Progenitor cell of endocrine pancreas (in vitro differentiated cells): ENCODE measurements at places on chromosomes 4 and X. TPM values are rescaled to one million over a fixed set of nuclear protein-coding genes. Genes with fewer than 3 reads are reported as not detected.
A peak's percentile ranks its signal among the peaks of the same experiment; 100 is the strongest.

The SULT1B1 gene
- total RNA-seq: 0.46 and 0.82 TPM in 2 replicates

- no peak overlapping the region for H3K4me3 ChIP-seq
- peaks cover 5% of the 10 kb centered on the region for H3K4me1 ChIP-seq
- no peaks in the 10 kb centered on the region for H3K36me3 ChIP-seq
- DNase-seq: no peak
Observed at GRCh38 chr4:74734995-74735394, 59.3 kb downstream of the BTC start.

- no peaks in the 10 kb centered on the region for H3K36me3 ChIP-seq
- DNase-seq: no peak
- H3K27me3 ChIP-seq: peaks cover 6% of the 10 kb centered on the region
- peaks cover 7% of the 10 kb centered on the region for H3K4me1 ChIP-seq
- H3K27ac ChIP-seq: no peak overlapping the region
- H3K4me3 ChIP-seq: no peak overlapping the region
Observed at GRCh38 chr4:108359986-108360681, 191.4 kb upstream of the LEF1 start.

The UGT2B17 gene
- total RNA-seq: not detected in 2 replicates

The MAGEA9B gene
- not detected in 2 replicates for total RNA-seq

The SASH3 gene
- not detected in 2 replicates for total RNA-seq

DNA sequence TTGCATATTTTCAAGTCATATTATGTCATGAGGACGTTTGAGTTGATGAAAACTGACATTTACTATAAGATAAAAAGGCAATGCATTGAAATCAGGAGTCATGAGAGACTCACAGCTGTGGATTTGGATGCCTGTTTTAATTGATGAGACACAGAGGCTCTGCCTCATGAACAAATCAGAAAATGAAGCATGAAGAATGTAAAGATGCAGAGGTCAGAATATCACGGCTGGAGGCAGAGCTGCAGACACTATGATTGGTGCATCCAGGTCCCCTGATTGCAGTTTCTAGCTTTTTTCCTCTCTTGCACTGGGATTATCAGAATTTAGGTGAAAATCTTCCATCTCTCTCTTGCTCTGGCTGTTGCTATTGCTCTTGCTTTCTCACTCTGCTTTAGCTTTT, 74.7 kb downstream of the FAM47B start:
- H3K27me3 ChIP-seq: no peaks in the 10 kb centered on the region
- DNase-seq: no peak
- H3K27ac ChIP-seq: no peak overlapping the region
- no peak overlapping the region for H3K4me3 ChIP-seq

GRCh38 chr4:177367336-177367735, 57.7 kb downstream of the NEIL3 start:
- H3K4me3 ChIP-seq: no peak overlapping the region
- H3K4me1 ChIP-seq: no peaks in the 10 kb centered on the region
- no peak overlapping the region for H3K27ac ChIP-seq
- H3K36me3 ChIP-seq: peaks cover 4% of the 10 kb centered on the region

The FAM114A1 gene
- total RNA-seq: 31.2 and 32.6 TPM in 2 replicates

GRCh38 chr4:176794151-176794550, 1.4 kb upstream of the VEGFC start:
- no peak for DNase-seq
- no peak overlapping the region for H3K4me3 ChIP-seq
- peaks cover 34% of the 10 kb centered on the region for H3K27me3 ChIP-seq
- H3K27ac ChIP-seq: no peak overlapping the region
- H3K36me3 ChIP-seq: no peaks in the 10 kb centered on the region

GRCh38 chr4:113979148-113979904, at the start of gene ARSJ:
Gene ARSJ (minus strand): TSS chr4:113979647. CDS start chr4:113978834, 813 bp downstream.
- DNase-seq: peak; percentile 53
- H3K4me1 ChIP-seq: peaks cover 14% of the 10 kb centered on the region
- H3K4me3 ChIP-seq: peak within 1 kb of the TSS; percentile 79
- H3K27ac ChIP-seq: peak within 1 kb of the TSS; percentile 60
- peaks cover 1% of the 10 kb centered on the region for H3K36me3 ChIP-seq
- H3K27me3 ChIP-seq: peaks cover 63% of the 10 kb centered on the region

- H3K36me3 ChIP-seq: no peaks in the 10 kb centered on the region
- H3K27ac ChIP-seq: no peak overlapping the region
- H3K27me3 ChIP-seq: no peaks in the 10 kb centered on the region
Observed at GRCh38 chrX:148229801-148230303, 248.7 kb downstream of the FMR1NB start.

- no peak overlapping the region for H3K4me3 ChIP-seq
- peak overlapping the region; percentile 38 for H3K27ac ChIP-seq
- no peaks in the 10 kb centered on the region for H3K27me3 ChIP-seq
- DNase-seq: no peak
- peaks cover 14% of the 10 kb centered on the region for H3K36me3 ChIP-seq
Observed at GRCh38 chrX:119783026-119783425, 8.4 kb downstream of the RPL39 start.

- H3K4me3 ChIP-seq: no peak overlapping the region
- no peak overlapping the region for H3K27ac ChIP-seq
- H3K36me3 ChIP-seq: peaks cover 5% of the 10 kb centered on the region
- no peaks in the 10 kb centered on the region for H3K27me3 ChIP-seq
Observed at GRCh38 chrX:104193485-104193884, 27.2 kb downstream of the FAM199X start.

DNA sequence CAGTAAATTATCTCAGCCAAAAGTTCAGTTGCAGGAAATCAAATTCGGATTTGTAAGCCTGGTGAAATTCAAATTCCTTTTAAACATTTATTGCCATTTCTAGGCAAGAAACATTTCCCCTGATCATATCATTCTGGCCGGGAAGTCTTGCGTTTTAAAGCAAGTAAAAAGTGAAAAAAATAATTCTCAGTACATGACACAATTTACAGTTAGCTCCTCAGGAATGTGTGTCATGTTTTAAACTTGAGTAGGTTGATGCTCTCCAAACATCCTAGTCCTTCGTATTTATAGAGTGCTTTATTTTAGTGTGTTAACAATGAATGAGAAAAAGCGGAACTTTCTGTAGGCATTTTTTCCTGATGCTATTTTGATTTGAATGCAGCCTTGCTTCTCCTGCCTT, 158.3 kb upstream of the SCML1 start:
- DNase-seq: no peak
- H3K4me1 ChIP-seq: peaks cover 40% of the 10 kb centered on the region
- no peak overlapping the region for H3K27ac ChIP-seq
- peaks cover 11% of the 10 kb centered on the region for H3K36me3 ChIP-seq

- no peaks in the 10 kb centered on the region for H3K4me1 ChIP-seq
- H3K27me3 ChIP-seq: no peaks in the 10 kb centered on the region
- no peak overlapping the region for H3K4me3 ChIP-seq
- DNase-seq: no peak
- no peak overlapping the region for H3K27ac ChIP-seq
Observed at GRCh38 chr4:15245006-15245530, 182.8 kb upstream of the C1QTNF7 start.

The MED12 gene
- 106 and 123 TPM in 2 replicates for total RNA-seq

DNA sequence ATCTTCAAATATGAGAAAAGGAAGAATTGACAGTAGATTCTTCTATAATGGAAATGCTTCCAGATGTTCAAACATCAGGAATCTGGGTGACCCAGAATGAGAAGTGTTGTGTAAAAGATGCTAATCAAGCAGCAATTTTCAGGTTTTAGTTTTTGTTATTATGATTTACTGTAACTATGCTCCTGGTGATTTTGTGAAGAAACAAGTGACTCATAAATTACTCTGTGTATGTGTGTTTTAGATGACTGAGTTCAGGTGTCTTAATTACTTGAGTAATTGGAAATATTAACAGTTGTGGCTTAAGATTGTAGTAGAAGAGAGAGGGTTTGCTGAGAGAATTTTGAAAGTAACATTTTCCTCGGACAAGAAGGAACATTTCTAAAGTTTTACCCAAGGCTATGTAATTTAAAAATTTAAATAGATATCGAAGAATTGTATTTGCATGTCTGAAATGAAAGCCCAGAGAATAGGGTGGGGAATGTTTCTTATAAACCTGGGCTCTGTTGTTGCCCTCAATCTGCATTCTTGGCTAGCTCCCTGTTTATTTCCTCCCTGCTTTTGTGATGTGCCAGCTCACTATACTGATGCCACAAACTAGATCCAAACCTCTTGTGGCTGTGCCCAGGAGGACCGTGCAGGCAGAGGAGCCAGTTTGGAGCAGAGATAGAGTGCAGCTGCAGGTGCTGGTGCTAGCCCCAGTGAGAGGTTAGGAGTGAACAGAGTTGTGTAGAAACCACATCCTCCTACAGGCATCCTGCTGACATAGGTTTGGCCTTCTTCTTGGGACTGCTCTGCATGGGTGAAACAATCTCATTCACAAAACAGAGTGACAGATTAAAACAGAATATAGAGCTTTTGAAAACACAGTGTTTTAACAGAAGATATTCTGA, 25.4 kb upstream of the TNIP3 start:
- no peaks in the 10 kb centered on the region for H3K4me1 ChIP-seq
- H3K27me3 ChIP-seq: no peaks in the 10 kb centered on the region
- no peaks in the 10 kb centered on the region for H3K36me3 ChIP-seq

- H3K36me3 ChIP-seq: no peaks in the 10 kb centered on the region
- no peak for DNase-seq
- no peak overlapping the region for H3K4me3 ChIP-seq
- H3K27ac ChIP-seq: no peak overlapping the region
- H3K4me1 ChIP-seq: no peaks in the 10 kb centered on the region
- H3K27me3 ChIP-seq: no peaks in the 10 kb centered on the region
Observed at GRCh38 chr4:62709618-62710252, 1509.6 kb downstream of the ADGRL3 start.

- DNase-seq: no peak
- H3K36me3 ChIP-seq: no peaks in the 10 kb centered on the region
- H3K4me3 ChIP-seq: no peak overlapping the region
- H3K4me1 ChIP-seq: peaks cover 2% of the 10 kb centered on the region
- H3K27ac ChIP-seq: no peak overlapping the region
- H3K27me3 ChIP-seq: no peaks in the 10 kb centered on the region
Observed at GRCh38 chrX:127568691-127569090, 483.5 kb downstream of the ACTRT1 start.

The CTSO gene
- 3.4 and 3.7 TPM in 2 replicates for total RNA-seq

GRCh38 chrX:131217989-131218388, 71.1 kb downstream of the IGSF1 start:
- peaks cover 2% of the 10 kb centered on the region for H3K36me3 ChIP-seq
- peaks cover 27% of the 10 kb centered on the region for H3K4me1 ChIP-seq
- H3K4me3 ChIP-seq: no peak overlapping the region
- DNase-seq: no peak
- H3K27ac ChIP-seq: peak overlapping the region; percentile 82
